ENCODE measurements at places on chromosomes 3 and 15.

- no peak for DNase-seq
Observed at GRCh38 chr15:26103002-26103404, 239.9 kb upstream of the ATP10A start.

GRCh38 chr3:35739964-35740527 is 100.7 kb downstream of the ARPP21 start:
- no peak for DNase-seq

DNA sequence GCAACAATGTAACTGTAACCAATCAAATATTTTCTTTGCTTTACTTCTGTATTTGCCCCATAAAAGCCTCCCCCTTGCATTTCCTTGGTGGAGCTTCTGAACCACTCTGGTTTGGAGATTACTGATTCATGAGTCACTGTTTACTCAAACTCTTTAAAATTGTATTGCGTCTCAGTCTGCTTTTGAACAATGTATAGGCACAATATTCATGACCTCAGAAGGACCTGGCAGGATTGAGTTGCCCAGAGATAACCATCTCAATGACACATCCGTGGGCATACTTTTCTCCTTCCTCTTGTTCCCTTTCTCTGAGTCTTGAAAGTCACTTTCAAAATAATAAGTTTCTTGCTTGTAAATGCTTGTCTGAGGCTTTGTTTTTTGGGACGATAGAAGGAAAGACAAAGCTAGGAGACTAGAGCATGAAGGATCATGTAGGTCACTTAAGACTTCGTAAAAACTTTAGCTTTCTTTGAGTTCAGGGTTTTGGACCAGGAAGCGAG is 57.1 kb upstream of the POU1F1 start:
- DNase-seq = peak; percentile 99

DNA sequence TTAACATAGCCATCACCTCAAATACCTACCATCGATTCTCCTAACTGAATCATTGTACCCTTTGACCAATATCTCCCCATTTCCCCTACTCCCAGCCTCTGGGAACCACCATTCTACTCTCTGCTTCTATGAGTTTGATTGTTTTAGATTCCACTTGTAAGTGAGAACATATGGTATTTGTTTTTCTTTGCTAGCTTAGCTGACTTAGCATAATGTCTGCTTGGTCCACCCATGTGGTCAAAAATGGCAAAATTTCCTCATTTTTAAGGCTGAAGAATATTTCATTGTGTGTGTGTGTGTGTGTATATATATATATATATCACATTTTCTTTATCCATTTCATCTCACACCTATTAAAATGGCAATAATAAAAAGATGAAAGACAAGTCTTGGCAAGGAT is 469.3 kb downstream of the FHIT start:
- no peak for DNase-seq

DNA sequence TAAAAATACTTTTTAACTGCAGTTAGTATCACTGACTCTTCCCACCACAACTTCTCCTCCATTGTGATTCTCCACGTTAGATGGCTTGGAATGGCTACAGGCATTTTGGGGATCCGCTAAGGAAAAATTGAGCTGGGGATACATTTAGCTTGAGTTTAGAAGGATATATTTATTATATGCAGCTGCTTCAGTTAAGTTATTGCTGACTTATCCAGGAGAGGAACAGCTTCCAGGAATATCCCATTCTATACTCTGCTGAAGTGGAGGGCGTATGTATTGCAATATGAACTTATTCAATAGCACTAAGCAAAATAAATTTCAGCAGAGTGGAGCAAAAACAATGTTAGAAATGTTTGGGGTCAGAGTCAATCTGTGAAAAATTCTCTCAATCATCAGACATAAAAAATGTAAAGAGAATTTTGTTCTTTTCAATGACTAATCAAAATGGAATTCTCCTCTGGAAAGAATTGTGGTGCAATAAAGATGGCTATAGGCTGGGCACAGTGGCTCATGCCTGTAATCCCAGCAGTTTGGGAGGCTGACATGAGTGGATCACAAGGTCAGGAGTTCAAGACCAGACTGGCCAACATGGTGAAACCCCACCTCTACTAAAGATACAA is 84.7 kb downstream of the NCEH1 start:
- peak; percentile 71 for DNase-seq

DNA sequence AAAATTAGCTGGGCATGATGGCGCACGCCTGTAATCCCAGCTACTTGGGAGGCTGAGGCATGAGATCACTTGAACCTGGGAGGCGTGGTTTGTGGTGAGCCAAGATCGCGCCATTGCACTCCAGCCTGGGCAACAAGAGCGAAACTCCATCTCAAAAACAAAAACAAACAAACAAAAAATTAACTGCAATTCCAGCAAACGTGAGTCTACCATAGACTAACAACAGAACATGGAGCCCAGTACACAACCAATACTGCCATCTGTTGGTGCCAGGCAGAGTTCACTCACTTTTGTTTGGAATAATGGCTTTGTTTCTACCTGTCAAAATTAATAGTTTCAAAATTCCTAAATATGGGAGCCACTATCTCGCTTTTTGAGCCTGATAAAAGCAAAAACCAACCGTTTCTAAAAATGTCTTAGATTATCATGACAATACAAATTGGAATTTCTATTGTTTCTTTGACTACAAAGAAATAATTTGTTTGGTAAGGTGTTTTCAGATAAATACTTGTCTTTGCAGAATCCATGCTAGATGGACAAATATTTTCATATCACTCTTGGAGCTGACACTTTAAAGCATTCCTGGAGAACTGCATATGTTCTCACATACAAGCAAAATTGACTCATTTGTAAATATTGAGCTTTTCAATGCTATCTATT is 45.0 kb downstream of the GPR176 start:
- no peak for DNase-seq

GRCh38 chr3:46187341-46187700 is 20.8 kb downstream of the CCR1 start:
- DNase-seq = no peak

DNA sequence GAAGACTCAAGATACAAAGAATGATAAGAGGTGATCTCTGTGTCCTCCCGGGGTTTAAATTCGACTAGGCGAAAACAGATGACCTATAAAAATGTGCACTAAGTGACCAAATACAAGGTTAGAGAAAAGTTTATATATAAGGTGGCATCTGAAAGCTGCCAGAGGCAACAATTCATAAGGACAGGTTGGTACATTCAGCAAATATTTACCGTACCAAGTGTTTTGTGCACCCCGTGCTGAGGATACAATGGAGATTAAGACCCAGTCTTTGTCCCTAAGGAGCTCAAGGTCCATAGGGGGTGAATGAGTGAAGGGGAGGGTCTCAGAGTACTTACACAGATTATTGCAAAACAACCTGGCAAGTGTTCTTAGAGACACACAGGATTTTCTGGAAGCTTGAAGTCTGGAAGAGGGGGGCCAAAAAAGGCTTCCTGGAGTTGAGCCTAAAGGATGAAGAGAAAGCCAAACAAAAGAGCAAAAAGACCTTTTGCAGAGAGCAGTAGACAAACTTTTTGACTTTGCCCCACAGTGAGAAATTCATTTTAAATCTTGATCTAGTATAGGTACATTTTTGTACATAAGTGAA is 71.4 kb upstream of the LRIG1 start:
- no peak for DNase-seq

- no peak for DNase-seq
Observed at GRCh38 chr3:130870423-130870822, 23.5 kb upstream of the ATP2C1 start.

DNA sequence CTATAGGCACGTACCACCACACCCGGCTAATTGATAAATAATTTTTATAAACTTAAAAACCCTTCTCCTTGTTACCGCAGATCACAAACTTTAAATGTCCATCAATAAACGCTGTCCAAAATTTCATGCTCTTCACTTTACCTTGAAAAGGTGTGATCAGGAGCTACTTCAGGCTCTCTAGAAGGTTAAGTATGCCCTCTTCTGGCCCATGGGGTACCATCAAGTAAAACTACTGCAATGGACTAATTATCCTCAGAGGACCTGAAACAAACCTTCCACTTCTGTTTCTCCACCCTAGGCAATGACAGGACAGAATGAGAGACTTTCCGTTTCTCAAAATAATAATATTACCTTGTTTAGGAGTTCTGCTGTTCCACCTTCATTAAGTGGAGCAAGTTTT is 9.2 kb downstream of the LZTFL1 start:
- no peak for DNase-seq

DNA sequence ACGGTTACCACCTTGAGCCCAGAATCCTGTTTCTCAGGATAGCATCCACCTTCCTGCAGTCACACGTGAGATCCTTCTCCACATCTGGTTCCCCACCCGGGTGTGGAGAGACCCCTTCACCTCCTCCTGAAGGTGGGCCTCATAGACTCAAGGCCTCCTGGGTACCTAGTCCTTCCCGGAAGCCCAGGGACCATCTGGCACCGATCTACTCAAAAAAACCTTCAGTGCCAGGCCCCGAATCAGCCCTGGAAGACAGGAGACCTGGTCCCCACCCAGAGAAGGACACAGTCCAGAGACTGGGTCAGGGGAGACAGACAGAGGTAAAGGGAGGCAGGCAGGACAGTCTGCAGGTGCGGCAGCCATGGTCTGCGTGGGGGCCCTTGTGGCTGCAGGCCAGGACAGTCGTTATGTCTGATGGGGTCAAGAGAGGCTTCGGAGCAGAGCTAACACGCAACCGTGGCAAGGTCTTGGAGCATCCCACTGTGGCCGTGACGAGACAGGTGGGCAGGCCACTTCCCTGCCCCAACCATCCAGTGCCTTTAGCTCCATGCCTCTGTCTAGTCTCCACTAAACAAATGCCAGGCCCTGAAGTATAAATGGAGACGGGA is 112.2 kb upstream of the ABHD17C start:
- no peak for DNase-seq

DNA sequence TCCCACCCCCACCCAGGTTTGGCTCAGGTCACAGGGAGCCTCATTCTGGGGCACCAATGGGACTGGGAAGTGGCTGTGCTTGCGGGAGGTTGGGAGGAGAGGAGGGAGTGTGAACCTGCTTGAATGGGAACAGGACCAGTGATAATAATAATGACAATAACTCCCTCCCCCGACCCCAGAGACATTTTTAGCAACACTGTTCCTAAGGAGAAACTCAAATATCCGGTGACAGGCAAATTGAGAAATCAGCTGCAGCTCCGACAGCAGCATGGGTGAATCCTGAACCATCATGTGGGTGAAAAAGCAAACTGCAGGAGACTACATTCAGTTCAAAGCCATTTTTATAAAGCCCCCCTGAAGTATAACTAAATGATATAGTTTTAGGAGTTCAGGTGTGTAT is 11.6 kb upstream of the RPL29 start:
- DNase-seq = no peak

- DNase-seq = no peak
Observed at GRCh38 chr3:131401978-131402377, 20.4 kb downstream of the NUDT16 start.

DNA sequence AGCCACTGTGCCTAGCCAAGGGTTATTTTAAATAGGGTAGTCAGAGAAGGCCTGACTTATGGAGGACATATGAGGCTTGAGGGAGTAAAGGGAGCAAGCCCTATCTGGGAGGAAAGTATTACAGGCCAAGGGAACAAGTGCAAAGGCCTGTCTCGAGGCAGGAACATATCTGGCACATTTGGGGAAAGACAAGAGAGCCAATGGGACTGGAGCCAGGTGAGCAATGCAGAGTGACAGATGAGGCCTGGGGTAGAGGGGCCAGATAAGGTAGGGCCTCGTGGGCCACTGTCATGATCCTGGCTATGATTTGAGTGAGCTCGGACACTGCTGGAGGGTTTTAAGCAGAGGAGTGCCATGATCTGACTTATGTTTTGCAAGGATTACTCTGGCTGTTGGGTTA is 43.8 kb downstream of the DCP1A start:
- DNase-seq = no peak

GRCh38 chr3:75692061-75692460 is 27.9 kb downstream of the FRG2C start:
- DNase-seq = no peak

DNA sequence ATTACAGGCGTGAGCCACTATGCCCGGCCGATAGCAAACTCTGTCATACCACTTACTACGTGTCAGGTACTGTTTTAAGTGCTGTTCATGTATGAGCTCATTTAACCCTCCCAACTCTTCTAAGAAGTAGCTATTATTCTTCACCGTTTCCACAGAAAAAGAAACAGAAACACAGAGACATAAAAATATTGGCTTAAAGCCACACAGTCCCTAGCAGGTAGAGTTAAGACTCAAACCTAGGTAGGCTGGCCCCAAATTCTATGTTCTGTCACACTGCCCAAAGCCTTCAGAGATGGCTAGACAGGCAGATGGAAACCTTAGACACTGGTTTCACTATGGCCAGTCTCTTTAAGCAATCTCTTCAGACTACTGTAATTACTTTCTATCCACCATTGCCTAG is 149.8 kb upstream of the KCNMB2 start:
- no peak for DNase-seq

GRCh38 chr15:60772395-60773120 is 293.6 kb upstream of the ICE2 start:
- DNase-seq = no peak

- DNase-seq = no peak
Observed at GRCh38 chr3:138740072-138740471, 94.7 kb downstream of the PIK3CB start.

GRCh38 chr15:100952566-100952965 is 33.4 kb downstream of the LRRK1 start:
- no peak for DNase-seq

DNA sequence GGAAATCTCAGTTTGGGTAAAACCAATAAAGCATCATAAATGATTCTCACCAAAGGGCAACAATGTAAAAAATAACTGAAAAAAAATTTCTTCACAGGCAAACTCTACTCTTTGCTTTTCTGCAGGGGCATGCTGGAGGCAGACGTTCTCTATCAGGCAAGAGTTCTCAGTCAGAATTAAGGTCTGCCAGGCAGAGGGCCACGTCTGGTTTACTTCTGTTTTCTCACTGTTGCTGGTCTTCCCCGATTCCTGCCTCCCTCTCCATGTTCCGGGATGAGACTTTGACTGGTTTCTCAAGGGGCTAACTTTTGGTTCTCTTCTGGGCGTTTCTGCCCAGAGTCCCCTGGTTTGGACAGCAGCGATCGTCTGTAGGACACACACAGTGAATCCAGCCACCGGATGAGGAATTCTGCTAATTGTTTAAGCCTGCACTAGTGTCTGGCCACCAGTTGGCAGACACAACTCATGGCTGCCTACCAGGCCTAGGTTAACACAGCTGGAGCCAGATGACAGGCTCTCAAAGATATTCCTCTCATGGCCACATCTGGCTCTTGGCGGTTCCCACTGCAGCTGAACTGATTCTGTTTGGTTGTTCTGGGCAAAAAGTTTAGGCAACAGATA is 273.1 kb downstream of the FOXP1 start:
- DNase-seq = no peak

GRCh38 chr3:108608750-108609149 is 19.2 kb downstream of the DZIP3 start:
- DNase-seq = no peak

DNA sequence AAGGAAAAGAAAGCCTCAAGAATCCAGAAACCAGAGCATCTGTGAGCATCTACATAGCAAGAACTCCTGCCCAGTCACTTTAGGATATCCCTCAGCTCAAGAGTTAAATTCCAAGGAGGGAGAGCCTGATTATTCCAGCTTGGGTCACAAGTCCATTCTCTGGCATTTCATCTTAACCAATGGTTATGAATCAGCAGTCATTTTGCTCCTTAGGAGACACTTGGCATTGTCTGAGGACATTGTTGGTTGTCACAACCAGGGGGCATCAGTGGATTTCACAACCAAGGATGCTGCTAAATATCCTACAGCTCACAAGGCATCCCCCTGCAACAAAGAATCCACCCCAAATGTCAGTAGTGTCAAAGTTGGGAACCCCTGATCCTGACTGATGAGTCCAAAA is 51.0 kb upstream of the LMCD1 start:
- DNase-seq = no peak

Data from HS-27A (cell line).